Amniotic stem cell (primary cell): ENCODE measurements at places on chromosomes 5 and 9.

GRCh38 chr5:135875567-135875966 is 20.1 kb downstream of the IL9 start:
- no peak for DNase-seq

DNA sequence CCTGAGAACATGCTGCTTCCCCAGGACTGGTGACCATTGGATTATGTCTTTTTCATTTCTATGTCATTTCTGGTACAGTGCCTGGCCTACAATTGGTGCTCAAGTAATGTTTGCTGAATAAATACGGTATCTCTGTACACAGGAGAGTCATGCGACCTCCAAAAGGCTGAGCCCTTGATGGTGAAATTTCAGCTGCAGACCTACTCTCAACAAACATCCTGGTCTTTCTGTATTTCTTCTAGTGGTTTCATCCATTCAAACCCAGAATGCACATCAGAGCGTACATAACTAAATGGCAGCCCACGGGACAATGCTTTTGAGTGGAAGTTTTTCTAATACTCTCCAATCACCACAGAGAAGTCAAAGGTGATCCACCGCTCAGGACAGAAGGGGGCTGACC is 62.6 kb upstream of the RPS23 start:
- no peak for DNase-seq

GRCh38 chr9:31702957-31703356 is 681.5 kb upstream of the ACO1 start:
- no peak for DNase-seq

DNA sequence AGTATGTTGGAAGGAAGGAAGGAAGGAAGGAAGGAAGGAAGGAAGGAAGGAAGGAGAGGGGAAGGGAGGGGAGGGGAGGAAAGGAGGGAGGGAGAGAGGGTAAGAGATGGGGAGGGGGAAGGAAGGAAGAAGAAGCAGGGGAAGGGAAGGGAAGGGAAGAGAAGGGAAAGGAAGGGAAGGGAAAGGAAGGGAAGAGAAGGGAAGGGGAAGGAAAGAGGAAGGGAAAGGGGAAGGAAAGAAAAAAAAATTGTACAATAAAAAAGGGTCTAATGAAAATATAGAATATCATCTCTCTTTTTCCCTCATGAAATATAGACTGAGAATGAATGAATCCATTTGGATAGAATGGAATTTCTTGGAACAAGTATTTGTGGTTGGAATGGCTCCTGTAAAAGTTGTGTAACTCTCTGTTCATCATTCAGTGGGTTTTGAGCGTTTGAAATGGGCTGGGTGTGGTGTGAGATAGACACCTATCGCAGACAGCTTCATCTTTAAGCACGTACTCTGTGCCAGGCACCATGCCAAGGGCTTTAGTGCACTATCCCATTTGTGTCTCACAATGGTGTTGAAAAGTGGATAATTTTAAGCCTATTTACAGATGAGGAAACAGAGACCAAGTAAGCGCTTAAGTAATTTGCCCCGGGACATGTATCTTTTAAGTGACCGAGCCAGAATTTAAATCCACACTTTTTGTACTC is 11.6 kb upstream of the PAPPA start:
- DNase-seq = no peak

DNA sequence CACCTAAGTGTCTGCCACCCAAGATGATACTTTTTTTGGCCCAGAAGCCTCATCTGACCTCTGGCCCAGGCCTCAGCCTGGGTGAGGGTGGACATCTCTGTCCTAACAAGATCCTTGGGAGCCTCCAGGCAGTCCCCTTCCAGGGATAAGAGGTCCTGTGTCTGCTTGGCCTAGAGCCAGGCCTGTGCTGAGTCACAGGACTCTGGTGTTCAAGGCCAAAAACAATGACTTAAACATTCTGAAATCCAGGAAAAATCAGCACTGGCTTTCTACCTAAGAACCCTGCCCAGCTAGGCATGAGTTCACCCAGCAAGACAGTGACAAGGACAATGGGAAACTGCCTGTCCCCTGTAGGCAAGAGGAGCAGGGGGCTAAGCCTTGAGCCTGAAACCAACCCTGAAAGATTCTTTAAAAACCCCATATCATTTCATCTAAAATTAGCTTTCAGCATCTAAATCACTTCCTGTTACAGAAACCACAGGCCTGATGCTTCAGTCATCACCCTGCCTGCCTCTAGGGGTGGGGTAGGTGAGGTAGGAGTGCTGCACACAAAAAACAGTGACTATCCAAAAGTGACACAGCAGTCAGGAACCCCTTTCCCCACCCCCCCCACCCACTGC is 29.9 kb downstream of the CSF2 start:
- peak; percentile 63 for DNase-seq
